ENCODE measurements at places on chromosomes 2 and 18.

- no peak for DNase-seq
Observed at GRCh38 chr18:58057291-58057965, 13.4 kb downstream of the NEDD4L start.

DNA sequence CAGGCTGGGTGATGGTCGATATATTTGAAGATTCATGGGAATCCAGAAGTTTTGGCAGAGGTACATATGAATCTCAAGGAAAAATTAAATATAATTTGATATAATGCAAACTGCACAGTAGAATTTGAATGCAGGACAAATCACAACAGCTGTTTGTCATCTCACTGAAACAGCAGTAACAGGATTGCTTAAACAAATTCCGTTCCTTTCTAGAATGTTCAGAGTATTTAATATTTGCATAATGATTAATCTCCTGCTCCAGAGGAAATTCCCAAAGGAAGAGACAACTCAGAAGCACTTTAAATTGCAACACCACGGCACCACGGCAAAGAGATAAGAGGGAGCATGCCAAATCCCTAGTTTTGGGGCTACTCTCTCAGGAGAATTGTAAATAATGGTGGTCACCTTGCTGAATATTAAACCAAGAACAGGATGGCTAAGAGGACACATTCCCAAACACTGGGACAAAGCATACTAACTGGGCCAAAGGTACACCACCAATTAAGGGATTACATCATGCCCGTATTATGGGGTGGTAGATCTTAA, 67.8 kb upstream of the MAP4K3 start:
- no peak for DNase-seq

DNA sequence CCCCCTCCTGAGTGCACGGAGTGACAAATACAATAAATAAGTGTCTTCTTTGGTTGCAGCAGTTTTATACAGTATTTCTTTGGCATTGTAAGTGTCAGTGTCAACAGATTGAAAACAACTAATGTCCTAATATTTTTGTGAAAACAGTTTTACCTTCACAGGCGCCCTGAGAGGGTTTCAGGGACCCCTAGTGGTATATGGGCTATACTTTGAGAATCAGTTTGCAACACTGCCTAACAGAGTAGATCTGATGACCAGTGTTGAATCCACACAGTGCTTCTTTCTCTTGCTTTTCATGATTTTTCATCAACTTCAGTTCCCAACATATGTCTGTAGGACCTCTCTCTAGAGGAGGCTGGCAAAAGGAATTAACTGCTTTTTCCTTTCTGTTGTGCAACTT, 162.2 kb downstream of the PRPF40A start:
- peak; percentile 29 for DNase-seq

DNA sequence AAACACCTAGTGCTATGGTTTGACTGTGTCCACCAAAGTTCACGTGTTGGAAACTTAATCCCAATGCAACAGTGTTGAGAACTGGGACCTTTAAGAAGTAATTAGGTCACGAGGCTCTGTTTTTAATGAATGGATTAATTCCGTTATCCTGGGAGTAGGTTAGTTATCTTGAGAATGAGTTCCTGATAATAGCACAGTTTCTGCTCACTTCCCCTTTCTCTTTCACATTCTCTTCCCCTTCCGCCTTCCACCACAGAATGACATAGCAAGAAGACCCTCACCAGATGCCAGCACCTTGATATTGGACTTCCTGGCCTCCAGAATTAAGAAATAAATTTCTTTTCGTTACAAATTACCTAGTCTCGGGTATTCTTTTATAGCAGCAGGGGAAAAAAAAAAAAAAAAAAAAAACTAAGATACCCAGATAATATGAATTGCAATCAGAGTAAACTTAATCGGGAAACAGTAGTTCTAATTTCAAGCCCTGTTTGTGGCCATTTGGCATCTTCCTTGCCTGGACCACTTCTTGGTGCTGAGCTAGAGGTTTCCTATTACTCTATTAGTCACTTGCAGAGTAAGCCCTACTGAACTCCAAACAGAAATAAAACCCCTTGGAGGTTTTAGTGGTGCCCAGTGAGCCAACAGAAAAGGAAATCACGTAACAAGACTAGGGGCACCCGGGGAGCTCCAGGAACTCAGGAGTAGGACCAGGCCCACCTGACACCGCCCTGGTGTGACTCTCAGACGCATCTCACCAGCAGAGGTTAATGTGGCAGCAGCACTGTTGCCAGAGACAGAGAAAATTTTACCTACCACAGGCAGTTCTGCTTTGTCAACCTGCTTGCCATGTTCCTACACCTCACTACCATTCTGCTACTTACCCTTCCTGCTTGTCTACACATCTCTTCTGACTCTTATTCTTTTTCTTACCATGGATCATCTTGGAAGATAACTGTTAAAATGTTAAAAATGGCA, 147.6 kb upstream of the CAB39 start:
- peak; percentile 88 for DNase-seq

DNA sequence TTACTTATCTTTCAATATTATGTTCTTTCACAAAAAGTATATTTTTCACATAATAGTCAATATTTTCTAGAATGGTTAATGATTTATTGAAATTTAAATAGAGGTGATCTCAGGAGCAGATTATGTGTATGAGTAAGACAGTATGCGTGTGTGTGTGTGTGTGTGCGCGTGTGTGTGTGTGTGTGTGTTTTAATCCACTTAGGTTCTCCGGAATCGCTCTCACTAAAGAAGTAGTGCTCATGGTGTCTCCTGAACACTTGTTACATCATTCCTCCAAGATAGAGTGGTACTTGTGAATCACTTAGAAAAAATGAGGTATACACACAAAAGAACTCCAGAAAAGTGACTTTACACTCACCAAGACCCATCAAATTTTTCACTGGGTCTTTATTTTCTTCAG, 91.0 kb upstream of the KCNH7 start:
- DNase-seq: no peak

GRCh38 chr2:68086166-68086565, 23.4 kb upstream of the C1D start:
- no peak for DNase-seq

DNA sequence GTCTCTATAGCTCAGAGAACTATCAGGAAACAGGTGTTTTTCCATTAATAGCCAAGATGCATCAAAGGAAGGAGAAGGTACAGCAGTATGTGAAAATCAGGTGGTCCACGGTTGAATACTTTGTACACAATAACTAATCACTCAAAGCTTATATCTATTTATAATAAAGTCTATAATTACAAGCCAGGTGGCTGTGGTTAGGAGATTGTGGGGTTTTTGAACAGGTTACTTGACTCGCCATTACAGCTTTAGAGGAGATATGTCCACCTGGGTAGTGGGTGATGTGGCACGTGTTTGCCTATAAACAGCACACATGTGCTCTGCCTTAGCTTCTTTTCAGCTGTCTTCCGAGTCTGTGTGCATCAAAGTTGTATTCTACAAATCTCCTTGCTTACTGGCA, 892.2 kb upstream of the ZEB2 start:
- no peak for DNase-seq
